ENCODE measurements at places on chromosomes 2 and 18.

DNA sequence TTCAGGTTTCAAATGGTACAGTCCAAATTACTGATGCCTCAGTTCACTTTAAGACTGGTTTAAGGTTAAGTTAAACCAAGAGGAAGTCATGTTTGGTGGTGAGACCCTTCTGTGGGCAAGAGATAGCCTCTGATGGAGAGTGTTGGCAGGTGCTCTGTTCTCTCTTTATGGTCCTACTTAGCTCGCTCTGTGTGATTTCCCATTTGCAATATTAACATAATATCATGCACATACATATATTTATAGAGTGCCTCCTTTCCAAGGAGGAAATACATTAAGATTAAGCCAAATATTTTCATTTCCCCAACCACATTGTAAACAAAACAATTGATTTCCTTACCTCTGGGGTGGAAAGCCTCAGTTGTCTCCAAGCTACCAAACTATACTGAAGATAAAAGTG lies 222.4 kb downstream of the PIK3C3 start:
- DNase-seq = no peak

DNA sequence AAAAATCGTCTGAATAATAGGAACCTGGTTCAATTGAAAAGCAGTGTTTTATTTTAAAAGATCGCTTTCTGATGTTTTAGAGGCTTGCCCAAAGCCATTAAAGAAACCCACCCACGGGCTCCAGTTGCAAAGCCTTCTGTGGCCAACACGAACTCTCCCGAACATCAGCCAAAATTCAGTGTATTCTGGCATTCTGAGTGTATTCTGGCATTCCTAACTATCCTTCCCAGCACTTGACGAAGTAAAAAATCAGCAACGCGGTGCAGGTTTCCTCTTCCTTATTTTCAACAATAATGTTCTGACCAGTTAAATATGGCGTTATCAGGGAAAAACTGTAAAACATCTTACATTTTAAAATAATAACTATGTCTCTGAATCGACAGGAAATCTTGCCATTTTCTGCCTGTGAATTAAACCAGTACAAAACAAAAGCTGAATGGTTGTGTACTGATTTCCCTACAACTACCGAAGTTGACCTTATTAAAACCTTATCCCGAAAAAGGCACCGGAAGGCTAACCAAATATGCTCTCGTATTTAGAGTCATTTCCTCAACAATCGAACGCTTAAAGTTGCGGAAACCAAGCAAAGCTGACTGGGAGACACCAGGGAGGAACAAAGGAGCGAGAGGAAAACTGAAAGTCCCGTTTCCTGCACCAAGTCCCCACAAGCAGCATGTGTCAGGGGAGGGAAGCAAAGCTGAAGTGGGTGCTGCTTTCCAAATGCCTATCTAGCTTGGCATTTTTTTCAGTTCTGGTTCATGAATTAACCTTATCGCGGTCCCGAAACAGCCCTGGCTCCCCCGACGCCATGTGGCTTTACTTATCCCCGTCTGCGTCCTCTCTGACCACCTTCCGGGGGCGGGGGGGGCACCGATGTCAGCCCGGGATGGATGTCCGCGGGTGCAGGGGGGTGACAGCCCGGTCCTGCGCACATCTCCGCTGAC lies 44.3 kb downstream of the ZNF516 start:
- no peak for DNase-seq

DNA sequence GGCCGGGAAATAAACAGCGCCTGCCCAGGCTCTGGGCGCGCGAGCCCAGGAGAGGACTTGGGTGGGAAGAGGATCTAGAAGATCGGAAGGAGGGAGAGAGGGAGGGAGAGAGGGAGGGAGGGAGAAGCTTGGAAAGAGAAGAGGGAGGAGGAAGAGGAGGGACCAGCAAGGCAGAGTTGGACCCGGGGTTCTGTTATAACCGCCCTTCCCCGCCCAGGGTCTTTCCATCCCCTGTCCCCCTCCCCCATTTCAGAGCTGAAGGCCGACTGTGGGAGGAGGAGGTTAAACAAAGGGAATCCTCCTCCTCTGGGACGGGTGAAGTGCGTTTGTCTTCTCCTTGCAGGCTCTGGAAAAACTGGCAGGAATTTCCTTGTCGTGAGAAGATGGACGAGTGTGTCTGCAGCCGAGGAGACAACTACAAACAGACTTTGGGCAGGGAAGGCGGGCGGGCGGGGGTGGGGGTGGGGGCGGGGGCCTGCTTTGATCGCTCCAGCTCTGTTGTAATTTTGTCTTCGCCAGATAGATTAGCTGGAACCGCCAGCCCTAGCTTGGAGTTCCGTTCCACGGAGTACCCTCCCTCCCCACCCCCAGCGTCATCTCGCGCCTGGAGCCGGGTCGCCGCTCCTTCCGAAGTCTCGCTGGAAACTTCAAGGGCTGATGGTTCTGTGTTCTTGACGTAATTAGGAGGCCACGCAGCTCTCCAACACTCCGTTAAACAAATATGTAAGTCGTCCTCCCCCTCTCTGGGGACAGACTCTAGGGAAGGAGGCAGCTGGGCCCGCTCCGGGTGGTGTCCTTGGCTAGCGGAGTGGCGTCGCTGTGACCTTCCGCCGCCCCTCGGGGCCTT lies 6.4 kb upstream of the SP9 start:
- DNase-seq = no peak

- DNase-seq = no peak
Observed at GRCh38 chr2:149926149-149926548, 338.6 kb upstream of the MMADHC start.

DNA sequence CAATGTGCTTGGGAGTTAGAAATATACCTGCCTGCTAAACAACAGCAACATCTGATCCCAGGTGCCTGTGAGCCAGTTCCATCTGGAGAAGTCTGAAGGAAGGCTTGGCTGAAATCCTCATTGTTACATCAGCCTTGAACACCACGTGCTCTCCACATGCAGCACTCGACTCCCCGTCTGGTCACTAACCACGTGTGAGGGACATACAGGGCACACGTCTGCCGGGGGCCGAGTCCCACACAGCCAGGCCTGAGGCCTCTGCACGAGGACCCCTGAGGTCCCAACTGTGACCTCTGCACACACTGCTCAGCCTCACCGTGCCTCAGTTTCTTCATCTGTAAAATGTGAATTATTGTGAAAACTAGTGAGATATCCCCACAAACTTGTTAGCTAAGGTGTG lies 236.5 kb upstream of the SALL3 start:
- DNase-seq = no peak

GRCh38 chr2:216350214-216350791 lies 22.0 kb downstream of the MARCHF4 start:
- no peak for DNase-seq

- peak; percentile 60 for DNase-seq
Observed at GRCh38 chr2:54577035-54577434, 120.9 kb downstream of the SPTBN1 start.

DNA sequence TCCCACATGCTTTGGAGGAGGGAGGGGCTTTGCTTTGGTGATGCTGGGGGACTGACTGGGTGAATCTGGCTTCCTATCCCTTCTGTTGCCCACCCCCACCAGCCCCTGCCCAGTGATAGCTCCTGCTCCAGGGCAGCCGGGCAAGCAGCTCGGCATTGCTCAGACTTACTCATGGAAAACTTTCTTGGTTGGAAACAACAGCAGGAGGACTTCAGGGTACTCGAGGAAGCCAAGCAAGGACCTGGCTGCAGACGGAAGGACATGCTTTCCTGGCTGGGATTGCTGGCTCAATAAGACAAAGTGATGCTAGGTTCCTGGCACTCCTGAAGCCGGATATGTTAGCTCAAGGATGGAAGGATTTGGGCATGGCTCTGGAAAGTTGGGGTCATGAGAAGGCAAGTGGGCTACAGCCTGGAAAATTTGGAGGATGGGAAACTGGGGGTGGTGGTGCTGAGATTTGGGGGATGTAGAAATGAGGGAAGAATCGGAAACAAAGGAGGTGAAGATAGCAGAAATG lies 3.1 kb downstream of the SPEG start:
- DNase-seq = no peak
